ENCODE measurements at places on chromosomes 1 and 21.

GRCh38 chr1:58818976-58819375 lies 35.1 kb upstream of the JUN start:
- no peak for DNase-seq

- DNase-seq, result no peak
Observed at GRCh38 chr1:37258068-37258467, 216.3 kb upstream of the ZC3H12A start.

GRCh38 chr1:183553331-183553730 lies 36.9 kb downstream of the NCF2 start:
- DNase-seq, result no peak

DNA sequence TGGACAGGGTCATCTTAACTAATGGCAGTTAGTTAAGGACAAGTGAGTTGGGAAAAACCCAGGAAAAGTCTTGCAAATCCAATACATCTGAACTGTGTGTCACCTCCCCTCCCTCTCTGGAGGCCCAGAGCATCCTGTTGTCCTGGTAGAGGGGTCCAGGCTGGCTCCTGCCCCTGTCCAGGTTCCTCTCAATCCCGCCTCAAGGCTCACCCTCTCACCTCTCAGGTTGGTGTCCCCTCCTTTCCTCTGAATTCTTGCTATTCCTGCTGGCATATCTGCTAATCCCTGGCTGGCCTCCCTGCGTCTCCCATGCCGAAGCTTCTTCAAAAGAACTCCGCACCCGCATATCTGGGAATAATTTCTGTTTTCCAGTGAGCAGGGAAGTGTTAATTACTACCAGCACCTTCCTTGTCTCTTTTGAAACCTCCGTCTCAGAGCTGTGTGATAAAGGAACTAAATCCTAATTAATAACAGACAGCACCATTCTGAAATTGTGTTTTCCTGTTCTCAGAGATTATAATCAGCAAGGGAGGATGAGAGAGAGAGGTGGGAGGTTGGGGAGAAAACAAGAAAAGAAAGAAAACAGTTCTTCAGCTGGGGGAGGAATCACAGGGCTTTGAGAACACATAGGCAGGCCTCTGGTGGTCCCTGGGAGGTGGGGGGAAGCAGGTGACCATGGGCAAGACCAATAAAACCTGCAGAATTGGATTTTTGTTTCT lies 568.0 kb downstream of the PTPRU start:
- DNase-seq, result no peak

DNA sequence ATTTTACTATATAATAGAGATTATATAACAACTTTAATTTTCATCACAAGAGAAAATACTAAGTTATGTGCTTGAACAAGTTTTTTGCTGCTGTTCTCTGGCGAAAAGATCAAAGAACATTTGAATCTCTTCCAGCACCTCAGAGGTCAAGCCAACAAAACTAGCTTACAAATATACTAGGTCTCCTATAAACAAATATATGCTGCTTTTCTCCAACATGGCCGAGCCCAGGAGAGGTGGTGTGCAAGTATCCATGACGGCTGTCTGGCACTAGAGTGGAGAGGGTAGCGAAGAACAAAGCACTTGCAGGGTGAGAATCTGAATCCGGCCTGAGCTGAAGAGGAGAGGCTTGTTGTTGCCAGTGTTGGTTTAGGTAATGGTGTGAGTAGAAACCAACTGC lies 7.5 kb upstream of the FMO3 start:
- DNase-seq, result no peak

DNA sequence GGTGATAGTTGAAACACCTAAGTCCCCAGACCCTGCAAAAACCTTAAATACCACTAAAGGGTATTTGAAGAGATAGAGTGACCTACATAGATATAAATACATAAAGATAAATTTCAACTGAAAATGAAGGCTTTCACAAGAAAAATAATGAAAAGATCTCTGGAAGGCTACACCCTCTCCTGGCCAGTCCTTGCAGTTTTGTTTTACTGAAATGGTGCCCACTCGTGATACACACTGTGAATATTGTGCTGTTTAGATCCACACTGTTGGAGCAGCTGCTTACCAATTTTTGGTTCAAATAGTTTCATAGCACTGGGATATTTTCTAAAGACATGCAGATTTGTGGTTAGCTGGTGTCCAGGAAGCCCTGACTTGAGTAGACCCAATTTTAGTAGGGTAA lies 31.5 kb upstream of the RNF187 start:
- DNase-seq, result no peak

- no peak for DNase-seq
Observed at GRCh38 chr1:240539769-240540414, 72.1 kb downstream of the GREM2 start.

DNA sequence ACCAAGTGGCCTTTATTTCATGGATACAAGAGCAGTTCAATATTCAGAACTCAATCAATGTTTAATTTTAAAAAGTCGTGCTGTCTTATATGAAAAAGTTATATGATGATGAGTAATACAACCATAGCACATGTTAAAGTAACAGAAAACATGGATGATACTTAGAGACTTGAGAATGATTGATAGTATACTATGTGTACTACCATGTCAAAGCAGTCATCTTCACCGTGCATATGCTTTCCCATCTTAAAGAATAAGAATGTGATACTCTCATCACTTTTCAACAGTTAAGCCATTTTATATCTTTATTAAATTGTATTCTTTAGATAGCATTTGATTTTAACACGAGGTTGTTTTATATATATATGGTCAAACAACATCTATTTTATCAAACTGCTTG lies 535.9 kb upstream of the ADAMTS5 start:
- no peak for DNase-seq

- DNase-seq, result no peak
Observed at GRCh38 chr1:160950657-160951056, 4.0 kb downstream of the ITLN2 start.

DNA sequence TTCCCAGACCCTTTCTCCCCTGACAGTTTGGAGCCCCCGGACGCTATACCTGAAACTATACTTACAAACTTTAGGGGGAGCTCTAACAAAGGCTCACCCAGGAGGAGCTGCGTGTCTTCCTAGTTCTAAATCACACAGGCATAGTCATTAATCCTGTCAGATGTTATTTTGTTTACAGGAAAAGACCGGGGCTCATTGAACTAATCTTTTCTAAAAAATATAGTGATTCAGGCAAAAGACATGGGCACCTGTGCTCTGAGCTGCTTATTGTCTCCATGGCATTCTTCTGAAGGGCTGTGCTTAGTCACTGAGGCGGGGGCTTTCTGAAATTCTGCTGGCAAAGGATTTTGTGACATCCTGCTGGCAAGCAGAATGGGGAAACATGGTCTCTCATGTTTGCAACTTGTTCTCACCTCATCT lies 1577.0 kb downstream of the NCAM2 start:
- no peak for DNase-seq

DNA sequence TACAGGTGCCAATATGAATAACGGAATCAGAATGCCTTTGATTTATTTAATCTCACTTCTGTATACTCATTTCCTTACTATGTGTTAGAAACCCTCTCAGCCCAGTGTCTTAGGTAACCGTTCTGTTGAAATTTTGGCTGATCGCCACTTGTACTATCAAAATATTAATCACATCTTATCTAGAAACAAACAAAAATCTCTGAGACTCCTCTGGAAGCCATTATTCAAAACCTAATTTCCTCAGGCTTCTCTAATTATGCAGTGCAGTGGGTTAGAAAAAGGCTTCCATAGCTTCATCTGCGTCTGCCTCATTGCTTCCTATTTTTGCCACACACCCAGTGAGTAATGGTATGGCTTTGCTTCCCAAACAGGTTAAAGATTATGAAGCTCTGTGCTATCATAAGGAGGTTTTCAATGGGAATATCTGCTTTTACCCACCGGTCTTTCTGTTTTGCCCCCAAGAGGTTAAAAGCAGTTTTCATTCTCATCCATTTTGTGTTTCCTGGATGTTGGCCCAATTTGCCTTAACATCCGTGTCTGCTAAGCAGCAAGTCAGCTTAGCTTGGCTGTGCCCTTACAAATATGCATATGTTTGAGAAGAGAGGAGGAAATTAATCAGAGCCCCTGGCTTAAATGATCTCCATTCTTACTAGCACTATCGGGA lies 129.6 kb downstream of the RYR2 start:
- DNase-seq, result no peak

GRCh38 chr1:33344896-33345560 lies 24.1 kb upstream of the A3GALT2 start:
- no peak for DNase-seq

DNA sequence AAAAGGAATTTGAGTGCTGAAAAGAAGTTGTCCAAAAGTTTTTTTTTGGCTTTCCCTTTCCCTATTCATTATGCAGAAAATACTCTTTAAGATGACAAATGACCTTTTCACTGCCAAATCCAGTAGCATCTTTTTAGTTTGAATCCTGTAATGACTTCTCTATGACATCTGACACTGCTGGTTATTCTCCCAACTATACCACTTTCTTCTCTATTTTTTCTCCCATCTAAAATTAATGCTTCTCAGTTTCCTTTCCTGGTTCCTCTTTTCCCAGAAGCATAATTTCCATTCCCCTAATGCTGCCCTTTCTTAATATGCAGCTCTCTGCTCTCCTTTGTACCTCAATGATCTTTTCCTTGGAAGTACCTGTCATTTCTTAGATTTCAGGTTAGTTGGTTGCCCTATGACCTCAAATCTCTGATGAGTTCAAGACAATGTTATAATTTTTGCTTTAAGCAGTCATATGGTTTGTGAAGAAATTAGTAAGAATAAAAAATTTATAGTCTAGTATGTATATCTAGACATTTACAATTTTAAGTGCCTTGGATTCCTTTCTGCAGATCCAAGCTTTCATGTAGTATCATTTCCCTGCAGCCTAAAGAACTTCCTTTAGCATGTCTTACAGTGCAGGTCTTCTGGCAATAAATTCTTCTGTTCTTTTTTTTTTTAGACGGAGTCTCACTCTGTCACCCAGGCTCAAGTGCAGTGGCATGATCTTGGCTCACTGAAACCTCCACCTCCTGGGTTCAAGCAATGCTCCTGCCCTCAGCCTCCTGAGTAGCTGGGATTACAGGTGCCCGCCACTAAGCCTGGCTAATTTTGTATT lies 150.8 kb downstream of the CDC42BPA start:
- DNase-seq, result no peak

DNA sequence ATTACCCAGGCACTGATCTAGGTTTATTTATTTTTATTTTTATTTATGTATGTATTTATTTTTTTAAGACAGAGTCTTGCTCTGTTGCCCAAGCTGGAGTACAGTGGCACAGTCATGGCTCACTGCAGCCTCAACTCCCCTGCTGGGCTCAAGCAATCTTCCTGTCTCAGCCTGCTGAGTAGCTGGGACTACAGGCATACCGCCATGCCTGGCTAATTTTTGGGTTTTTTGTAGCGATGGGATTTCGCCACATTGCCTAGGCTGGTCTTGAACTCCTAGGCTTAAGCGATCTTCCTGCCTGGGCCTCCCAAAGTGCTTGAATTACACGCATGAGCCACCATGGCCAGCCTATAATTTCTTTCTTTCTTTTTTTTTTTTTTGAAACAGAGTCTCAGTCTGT lies 9.4 kb downstream of the PHACTR4 start:
- no peak for DNase-seq

- DNase-seq, result no peak
Observed at GRCh38 chr1:205576011-205576410, 55.8 kb downstream of the ELK4 start.

- peak; percentile 81 for DNase-seq
Observed at GRCh38 chr1:77282187-77282865, 507 bp downstream of the AK5 start.

GRCh38 chr1:240803151-240803550 lies 191.2 kb upstream of the GREM2 start:
- peak; percentile 26 for DNase-seq

DNA sequence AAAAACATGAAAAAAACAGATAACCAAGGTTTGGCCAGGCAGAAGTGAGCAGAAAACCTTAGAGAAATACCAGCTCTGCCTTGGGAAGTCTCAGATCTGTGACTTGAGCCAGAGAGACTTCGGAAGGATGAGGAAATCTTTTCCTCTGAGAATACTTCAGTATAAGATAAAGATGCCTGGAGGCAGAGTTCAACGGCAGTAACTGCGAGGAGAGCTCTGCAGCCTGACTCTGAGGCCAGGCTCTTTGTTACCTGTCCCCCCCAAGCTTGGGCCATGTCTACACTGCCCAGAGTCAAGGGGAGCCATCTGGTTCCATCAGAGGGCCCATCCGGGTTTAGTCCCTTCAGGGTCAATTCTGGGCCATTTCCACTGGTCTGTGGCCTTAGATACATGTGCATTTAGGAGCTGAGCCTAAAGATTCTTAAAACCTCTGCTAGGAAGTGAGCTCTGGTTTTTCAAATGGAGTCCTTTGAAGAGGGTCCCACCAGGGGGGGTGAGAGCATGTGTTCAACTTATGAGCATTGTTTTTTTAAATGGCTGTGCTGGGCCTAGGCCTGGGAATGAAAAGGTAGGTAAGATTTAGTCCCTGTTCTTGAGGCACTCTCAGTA lies 8.7 kb downstream of the KIRREL1 start:
- no peak for DNase-seq

DNA sequence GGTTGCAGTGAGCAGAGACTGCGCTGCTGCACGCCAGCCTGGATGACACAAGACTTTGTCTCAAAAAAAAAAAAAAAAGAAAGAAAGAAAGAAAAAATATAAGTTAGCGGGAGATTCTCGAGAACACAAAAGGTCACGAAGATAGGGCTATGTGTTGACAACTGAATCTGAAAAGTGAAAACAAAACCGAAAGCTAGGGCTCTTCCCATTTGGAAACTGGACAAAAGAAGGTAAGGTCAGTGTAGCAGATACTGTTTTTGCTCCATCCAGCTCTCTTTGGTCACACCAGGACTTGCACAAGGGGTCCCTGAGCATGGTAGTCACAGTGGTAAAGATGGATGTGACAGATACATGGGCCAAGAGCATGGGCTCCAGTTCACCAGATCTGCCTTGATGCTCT lies 60.4 kb upstream of the MAP10 start:
- no peak for DNase-seq

DNA sequence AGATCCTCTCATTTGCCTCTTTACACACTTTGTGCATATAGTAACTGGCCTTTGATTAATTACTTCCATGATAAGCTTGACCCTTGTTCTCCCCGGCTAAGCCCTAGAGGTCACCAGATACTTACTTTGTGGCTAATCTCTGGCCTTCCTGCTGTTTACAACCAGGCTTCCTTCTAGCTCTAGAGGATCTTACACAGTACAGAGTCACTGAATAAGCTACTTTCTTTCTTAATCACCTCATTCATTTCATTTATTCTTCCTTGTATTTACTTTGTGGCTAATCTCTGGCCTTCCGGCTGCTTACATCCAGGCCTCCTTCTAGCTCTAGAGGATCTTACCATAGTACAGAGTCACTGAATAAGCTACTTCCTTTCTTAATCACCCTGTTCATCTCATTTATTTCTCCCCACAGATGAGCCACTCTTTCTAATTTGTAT lies 144.3 kb upstream of the C1orf21 start:
- DNase-seq, result peak; percentile 45

- no peak for DNase-seq
Observed at GRCh38 chr21:31103163-31103562, 64.9 kb upstream of the KRTAP19-8 start.

GRCh38 chr1:27979151-27979858 lies 19.5 kb downstream of the XKR8 start:
- DNase-seq, result peak; percentile 45

DNA sequence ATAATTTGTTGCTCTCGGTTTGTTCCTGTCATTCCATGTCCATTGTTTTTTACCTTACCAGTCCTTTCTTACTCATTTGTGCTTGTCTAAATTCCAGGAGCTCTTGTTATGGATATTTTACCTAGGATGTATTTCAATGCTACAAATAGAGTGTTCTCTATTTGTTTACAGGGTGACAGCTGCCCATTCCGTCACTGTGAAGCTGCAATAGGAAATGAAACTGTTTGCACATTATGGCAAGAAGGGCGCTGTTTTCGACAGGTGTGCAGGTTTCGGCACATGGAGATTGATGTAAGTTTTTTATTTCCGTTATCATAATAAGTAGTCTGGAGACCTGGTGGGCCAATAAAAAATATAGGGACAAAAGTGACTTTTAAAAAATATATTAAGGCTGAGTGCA lies 23.0 kb downstream of the ZBED6 start:
- no peak for DNase-seq
